ENCODE measurements at places on chromosomes 12 and 14.
A peak's percentile ranks its signal among the peaks of the same experiment; 100 is the strongest.

DNA sequence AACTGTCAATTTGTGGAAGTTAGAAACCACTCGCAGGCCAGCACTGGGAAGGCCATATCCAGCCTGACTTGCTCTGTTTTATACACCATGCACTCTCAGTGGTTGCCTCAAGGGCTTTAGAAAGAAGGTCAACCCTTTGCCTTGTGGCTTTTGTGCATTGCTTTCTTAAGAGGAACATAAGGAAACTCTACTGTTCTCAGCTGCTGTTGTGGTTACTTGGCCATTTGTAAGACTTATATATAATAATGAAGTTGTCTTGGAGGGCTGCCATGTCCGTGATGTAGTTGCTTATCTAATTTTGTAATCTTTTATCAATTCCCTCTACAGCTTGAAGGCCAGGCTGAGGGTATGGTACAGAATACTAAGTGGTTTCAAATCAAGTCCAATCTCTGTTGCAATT lies 637.8 kb downstream of the DIO2 start:
- DNase-seq: no peak

DNA sequence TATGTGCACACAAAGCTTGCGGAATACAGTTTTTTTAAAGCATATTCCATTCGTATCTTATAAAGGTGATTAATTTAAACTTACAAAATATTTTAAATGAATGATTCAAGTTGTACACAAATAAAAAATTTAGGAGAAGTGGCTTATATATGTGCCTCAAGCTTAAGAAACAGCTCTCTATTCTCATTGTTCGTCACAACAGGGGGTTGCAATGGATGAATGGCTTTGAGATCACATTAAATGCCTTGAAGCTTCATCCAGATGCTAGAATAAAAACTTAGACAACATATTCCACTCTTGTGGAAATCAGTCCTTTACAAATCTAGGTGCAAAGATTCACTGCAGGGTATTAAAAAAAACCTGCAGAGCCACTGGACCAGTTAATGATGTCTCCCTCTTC lies 303.9 kb upstream of the LRFN5 start:
- no peak for DNase-seq

DNA sequence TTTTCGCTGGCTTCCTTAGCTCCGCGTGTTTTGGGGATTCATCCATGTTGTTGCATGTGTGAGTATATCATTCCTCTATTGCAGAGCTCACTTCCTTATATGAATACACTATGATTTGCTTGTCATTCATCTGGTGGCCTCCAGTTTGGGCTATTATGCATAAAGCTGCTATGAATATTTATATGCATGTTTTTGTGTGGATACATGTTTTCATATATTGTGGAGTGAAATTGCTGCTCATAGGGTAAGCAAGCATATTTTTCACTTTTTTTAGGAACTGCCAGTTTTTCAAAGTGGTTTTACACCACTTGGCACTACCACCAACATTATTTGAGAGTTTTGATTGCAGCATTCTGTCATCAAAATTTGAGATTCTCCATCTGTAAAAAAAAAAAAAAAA lies 190.0 kb downstream of the TMEM132C start:
- no peak for DNase-seq

GRCh38 chr12:15963271-15963670 lies 52.1 kb downstream of the DERA start:
- peak; percentile 66 for DNase-seq

DNA sequence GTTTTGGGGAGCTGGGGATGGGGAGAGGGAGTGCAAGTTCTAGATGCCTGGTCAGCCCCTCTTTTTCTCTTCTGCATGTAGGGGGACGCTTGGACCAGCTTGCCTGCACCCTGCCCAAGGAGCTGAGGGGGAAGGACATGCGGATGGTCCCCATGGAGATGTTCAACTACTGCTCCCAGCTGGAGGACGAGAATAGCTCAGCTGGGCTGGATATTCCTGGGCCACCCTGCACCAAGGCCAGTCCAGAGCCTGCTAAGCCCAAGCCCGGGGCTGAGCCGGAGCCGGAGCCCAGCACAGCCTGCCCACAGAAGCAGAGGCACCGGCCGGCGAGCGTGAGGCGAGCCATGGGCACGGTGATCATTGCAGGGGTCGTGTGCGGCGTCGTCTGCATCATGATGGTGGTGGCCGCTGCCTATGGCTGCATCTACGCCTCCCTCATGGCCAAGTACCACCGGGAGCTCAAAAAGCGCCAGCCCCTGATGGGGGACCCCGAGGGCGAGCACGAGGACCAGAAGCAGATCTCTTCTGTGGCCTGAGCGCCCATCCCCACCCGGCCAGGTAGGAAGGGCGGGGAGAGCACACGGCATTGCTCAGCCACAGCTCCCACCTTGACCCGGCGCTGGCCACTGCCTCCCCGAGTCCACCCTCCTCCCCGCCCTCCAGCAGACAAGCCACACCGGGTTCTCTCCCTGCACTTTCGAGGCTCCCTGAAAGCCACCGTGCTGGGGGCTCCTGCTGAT lies 14.0 kb downstream of the LRTM2 start:
- DNase-seq: no peak

DNA sequence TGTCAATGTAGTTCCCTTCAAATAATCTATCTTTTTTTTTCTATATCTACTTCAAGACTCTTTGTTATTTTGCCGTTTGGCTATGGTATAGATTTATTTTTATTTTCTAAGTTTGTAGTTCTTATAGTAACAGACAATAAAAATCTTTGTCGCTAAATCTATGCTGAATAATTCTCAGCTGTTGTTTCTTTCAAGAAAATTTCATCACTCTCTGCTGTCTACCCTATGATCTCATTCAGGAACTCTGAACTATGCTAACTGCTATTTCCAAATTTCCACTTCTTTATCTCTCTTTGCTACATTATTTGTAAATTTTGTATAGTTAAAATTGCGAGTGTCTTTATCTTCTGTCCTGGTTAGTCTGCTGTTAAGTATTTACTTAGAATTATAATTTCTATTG lies 353.6 kb downstream of the LRFN5 start:
- no peak for DNase-seq

GRCh38 chr14:79841433-79841832 lies 369.9 kb downstream of the DIO2 start:
- DNase-seq: no peak

DNA sequence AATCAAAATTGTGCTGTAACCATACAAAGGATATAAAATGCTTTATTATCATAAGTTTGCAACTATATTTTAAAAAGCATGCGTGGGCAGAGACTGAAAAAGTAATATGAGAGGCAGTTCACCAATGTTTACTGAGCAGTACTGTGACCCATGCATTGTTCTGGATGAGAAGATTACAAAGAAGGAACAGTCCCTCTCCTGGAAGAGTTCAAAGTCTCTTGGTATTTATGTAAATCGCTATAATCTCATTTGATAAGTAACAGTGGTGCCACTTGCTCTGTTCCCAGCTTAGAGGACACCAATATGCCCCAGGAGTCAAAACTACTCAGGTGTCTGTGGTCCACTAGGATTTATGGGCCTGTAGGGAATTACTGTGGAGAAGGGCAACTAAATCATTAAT lies 2.1 kb upstream of the CMAS start:
- DNase-seq: no peak

All from mammary epithelial cell (primary cell).